Thymus (tissue), 14 donors: ENCODE measurements at places on chromosomes 2 and 18. TPM values are rescaled to one million over a fixed set of nuclear protein-coding genes. Genes with fewer than 3 reads are reported as not detected.

The ARL5A gene
- 44.1 TPM for total RNA-seq

DNA sequence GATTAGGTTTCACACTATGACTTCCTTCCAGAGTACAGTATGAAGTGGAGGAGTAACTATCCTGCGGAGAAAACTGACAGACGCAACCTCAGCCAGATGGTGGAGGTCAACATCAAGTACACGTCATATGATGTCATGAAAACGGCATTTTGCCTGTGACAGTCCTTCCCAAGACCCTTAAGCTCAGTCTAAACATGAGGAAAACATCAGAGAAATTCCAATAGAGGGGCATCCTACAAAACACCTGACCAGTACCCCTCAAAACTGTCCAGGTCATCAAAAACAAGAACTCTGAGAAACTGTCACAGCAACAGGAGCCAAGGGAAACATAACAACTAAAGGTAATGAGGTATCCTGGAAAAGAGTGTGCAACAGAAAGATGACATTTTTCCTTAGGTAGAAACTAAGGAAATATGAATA is 1.7 kb downstream of the RNU4ATAC start:
- H3K27me3 ChIP-seq: no peaks in the 10 kb centered on the region
- H3K36me3 ChIP-seq: peaks cover 7% of the 10 kb centered on the region
- H3K4me1 ChIP-seq: peaks cover 20% of the 10 kb centered on the region
- H3K4me3 ChIP-seq: no peak overlapping the region

GRCh38 chr2:23491591-23492336 is 106.8 kb downstream of the KLHL29 start:
- no peaks in the 10 kb centered on the region for H3K4me1 ChIP-seq
- H3K4me3 ChIP-seq: no peak overlapping the region
- H3K27me3 ChIP-seq: peaks cover 42% of the 10 kb centered on the region
- H3K27ac ChIP-seq: no peak overlapping the region
- H3K36me3 ChIP-seq: no peaks in the 10 kb centered on the region

DNA sequence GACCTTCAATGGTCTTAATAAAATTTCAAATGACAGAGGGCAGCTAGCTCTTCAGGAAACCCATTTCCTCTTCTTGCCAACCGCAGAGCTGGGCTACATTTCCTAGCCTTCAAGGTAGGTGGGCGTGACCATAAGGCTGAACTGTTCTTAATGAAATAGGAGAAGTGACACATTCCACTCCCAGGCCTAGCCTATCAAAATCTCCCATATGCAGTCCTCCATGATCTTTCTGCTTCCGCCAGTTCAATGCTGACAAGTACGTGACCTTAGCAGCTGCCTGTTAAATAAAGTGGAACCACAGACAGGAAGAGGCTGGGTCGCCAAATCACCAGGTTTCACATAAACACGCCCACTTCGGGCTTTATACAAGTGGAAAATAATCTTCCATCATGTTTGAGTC is 13.2 kb downstream of the SERPINE2 start:
- no peak overlapping the region for H3K4me3 ChIP-seq
- H3K4me1 ChIP-seq: peaks cover 3% of the 10 kb centered on the region
- DNase-seq: peak; percentile 41

DNA sequence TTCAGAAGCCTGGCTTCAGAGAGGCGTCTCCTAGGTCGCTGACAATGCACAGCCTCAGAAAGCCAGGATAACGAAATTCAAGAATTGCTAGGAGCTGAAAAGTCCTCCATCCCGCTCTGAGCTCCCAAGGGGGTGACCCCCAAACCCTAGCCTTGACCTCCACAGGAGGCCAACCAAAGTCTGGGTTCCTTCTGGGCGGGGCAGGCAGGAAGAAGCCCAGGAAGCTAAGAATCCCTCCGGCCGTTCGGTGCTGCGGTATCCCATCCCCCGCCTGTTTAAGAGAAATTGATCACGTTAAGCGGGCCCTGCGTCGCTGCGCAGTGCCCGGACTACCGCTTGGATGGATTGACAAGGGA is 2.5 kb upstream of the OSR1 start:
- no peak overlapping the region for H3K4me3 ChIP-seq
- H3K27me3 ChIP-seq: peaks cover 82% of the 10 kb centered on the region
- no peaks in the 10 kb centered on the region for H3K36me3 ChIP-seq
- no peak overlapping the region for H3K27ac ChIP-seq

DNA sequence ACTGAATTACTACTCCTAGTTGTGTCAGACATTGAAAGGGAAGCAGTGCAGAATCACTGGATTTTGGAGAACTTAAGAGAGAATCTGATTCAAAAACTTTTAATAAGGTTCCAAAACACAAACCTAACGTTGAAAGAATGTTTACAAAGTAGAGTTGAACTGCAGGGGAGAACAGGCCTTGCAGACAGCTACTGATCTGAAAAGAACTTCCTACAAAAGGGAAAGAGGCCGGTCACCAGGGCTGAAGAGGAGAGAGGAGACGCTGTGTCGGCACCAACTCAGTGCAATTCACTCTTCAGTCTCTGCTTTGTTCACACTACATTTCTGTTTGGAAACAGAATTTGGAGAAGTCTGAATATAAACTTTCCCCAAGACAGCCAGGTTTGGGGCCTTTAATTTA is 124.0 kb downstream of the GAREM1 start:
- H3K4me3 ChIP-seq: no peak overlapping the region
- H3K27me3 ChIP-seq: no peaks in the 10 kb centered on the region
- no peak for DNase-seq
- no peak overlapping the region for H3K27ac ChIP-seq
- H3K4me1 ChIP-seq: no peaks in the 10 kb centered on the region
